ENCODE measurements at places on chromosomes 5 and 9.

DNA sequence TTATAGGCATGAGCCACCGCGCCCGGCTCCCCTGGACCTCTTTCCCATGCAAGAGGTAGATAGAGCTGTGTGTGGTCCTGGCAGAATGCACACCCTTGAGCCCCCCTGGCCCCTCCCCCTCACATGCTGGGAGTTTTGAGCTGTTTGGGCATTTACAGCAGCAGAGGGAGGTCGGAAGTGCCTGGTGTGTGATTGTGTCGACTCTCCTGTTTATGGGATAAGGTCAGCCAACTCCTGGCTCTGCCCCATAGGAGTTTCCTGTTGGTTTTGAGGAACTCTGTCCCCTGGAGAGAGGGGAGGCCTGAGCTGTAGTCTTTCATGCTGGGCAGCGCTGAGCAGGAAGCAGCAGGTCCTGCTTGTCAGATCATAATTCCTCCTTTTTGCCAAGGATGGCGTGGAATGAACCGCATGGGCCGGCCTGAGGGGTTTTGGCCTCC, 6.0 kb downstream of the LRRC8A start:
- DNase-seq = no peak

- no peak for DNase-seq
Observed at GRCh38 chr9:134781591-134782302, 98.9 kb upstream of the FCN2 start.

- no peak for DNase-seq
Observed at GRCh38 chr5:40071870-40072269, 607.8 kb upstream of the PTGER4 start.

GRCh38 chr5:115214541-115214940, 44.8 kb upstream of the TRIM36 start:
- DNase-seq = peak; percentile 2

DNA sequence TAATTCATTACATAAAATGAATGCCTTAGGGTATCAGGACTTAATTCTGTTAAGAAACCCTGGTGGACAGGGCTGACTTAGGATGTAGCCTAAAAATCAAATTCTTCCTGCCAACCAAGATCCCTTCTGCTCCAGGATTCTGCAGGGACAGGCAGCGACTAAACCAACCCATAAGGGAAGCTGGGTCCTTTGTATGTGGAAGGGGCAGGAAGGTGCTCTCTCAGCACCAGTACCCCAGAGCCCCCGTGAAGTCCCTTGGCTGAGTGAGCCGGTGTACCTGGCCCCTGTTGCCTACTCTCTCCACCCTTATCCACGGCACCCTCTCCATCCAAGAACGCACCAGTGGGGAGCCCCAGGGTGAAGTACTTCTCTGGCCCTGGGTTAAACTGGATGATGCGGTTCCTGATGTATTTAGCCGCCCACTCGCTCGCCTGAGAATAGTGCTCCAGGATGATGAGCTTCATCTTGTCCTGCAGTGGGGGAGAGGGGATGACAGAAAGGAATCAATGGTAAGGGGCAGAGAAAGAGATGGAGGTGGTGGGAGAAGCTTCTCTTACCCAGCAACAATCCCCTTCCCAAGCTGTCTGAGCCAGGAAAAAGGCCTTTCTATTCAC, 1.1 kb downstream of the GNPDA1 start:
- no peak for DNase-seq

Measured in AG04449 (cell line).